Esophagus squamous epithelium (tissue), 5 donors: ENCODE measurements at places on chromosomes 6 and 20.

DNA sequence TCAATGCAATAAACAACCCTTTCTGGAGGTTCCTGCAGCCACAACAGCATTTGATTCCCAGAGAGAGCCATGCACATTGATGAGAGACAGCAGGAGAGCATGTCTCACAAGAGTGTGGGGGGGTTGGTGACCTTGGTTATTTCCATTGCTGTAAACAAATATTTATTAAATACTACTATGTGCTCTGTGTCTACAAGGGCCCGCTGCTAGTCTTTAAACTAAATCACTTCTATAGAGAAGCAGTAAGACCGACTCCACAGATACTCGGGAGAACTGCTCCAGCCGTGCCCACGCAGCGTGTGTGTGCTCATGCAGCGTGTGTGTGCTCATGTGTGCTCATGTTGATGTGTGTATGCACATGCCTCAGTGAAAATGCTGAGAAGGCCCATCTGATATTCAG, 82.7 kb upstream of the TRAF3IP2 start:
- no peak for DNase-seq

DNA sequence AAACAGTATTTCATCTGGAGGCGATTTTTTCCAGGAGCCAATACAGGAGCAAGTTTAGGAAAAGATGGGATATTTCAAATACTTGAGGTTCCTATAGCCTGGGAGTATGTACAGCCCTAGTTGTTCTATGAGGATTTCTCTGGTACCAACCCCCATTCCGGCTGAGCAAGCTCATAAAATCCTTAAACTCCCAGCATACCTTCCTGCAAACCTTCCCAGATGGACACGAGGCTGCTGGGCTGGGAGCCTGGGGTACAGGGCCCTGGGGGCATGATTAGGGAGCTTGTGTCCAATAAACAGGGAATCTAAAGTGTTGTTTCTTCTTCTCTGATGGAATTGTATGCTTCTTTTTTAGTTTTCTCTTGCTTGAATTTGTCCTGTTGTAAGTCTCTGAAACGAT, 1.5 kb downstream of the PRRC2A start:
- DNase-seq: no peak

DNA sequence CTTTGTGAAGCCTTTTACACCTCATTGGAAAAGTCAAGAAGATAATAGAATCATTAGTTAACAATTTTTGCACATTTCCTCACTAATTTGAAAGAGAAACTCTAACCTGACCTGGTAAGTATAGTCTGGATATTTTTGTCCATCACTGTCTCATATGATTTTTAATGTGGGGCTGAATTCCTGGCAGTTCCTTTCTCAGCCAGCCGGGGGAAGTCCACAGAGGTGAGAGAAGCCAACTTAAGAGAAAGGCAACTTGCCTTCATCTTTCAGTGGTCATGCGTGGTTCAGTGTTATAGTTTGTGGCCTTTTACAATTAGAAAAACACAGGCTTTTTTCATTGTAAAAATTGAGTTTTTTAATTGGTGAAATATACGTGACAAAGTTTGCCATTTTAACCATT, 80.6 kb downstream of the CDYL start:
- DNase-seq: no peak

- no peak for DNase-seq
Observed at GRCh38 chr6:12849809-12850198, 133.2 kb downstream of the PHACTR1 start.

- no peak for DNase-seq
Observed at GRCh38 chr6:157172231-157172701, 151.1 kb downstream of the TMEM242 start.

GRCh38 chr6:12962987-12963386, 246.4 kb downstream of the PHACTR1 start:
- no peak for DNase-seq

DNA sequence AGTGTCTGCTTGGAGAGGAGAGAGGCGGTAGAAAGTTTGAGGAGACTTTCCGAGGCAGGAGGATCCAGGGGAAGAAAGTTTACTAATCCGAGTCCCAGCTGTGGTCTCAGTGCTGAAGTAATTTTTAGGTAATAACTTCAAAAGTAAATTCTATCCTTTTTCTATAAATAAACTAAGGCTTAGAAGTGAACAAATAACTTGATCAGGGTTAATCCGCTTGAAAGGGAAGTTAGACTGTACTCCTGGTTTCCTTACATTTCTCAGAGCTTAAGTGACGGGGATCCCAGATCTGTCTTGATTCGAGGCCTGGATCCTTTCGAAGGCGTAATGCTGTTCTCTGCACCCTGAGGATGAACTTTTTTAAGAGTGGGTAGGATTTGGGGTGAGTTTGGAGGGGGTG, 2.6 kb downstream of the STK35 start:
- no peak for DNase-seq

GRCh38 chr6:151057061-151057460, 182.7 kb upstream of the AKAP12 start:
- DNase-seq: no peak

DNA sequence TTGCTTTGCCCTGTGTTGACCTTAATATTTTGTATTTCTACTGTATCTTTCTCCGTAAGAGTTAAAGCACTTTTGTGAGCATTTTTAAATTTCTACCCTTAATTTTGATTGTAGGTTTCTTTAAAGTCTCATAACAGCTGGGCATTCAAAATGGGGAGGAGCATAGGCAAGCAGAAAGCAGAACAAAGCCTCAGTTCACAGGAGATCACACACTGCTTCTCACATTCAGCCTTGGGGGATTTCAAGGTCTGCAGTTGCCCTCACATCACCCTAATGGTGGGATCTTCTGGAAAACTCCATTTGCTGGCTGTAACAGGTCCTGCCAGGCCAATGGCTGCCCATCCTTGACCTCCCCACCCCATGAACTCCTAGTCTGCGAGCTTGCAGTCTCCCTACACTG, 292.9 kb downstream of the PHACTR1 start:
- DNase-seq: no peak

DNA sequence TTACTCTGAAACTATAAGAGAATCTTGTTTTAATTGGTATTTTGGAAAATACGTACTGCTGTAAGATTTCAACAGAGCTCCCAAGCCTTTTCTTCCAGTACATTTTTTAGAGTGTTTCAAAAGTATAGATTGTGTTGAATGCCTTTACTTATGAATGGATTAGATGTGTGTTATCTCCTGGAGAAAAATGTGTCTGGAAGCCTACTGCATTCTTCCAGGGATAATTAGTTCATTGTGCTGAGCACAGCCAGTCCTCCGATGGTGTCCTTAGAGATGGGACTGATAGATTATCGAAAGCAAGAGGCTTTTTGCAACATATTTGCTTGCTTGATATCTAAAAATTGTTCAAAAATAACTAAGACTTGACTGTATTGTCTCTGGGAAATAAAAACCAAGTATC, 114.2 kb downstream of the PLEKHG1 start:
- DNase-seq: no peak

- DNase-seq: no peak
Observed at GRCh38 chr20:15854911-15855310, 718.3 kb downstream of the KIF16B start.

GRCh38 chr20:46400828-46401477, 5.5 kb downstream of the ELMO2 start:
- DNase-seq: no peak

GRCh38 chr6:167325766-167326165, 880 bp downstream of the TTLL2 start:
- DNase-seq: no peak

DNA sequence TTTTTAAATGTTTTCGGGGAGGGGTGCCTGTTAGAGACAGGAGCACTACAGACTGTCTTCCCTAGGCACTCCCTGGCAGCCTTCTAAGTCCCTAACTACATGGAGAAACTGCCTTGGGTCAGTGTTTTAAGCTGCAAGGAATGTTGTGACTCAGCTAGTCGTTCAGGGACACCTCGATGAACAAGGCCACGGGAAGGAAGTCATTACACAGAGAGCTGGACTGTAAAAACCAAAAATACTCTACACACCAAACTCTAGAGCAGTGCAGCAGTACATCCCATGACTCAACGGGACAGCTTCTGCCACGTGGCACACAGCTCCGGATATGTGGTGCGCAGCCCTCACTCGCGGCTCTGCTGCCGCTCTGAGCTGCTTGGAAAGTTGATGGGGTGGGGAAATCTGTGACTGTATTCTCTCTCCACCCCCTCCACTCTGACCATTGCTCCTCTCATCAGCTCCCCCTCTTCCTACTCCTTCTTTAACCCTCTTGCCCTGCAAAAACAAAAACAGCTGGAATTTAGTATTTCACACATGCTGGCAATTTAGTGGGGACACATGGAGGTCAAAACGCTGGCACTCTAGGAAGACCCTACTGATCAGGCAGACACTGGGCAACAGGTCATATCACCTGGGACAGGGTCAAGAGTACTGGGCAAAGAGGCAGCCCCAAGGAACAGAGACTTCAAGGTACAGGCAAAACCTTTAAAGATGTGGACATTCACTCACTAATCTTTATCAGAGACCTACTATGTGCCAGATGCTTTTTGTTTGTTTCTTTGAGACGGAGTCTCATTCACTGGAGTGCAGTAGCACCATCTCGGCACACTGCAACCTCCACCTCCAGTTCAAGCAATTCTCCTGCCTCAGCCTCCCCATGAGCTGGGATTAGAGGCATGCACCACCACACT, 10.9 kb upstream of the LPIN3 start:
- DNase-seq: no peak

- DNase-seq: no peak
Observed at GRCh38 chr6:25450469-25451198, 171.5 kb downstream of the CARMIL1 start.

GRCh38 chr6:50899306-50899870, 80.7 kb downstream of the TFAP2B start:
- no peak for DNase-seq

DNA sequence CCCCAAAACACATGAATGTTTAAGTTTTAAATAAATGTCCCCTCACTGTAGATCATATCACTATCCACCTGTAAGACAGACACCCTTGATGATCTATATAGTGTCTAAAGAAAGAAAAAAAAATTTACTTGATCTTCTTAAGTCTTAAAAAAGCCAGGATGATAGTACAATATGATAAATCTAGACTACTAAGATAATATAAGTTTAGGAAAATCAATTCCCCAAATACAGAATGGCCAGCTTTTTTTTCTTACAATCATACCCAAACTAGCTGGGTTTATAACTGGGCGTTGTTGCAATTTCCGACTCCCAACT, 14.4 kb downstream of the ZNF217 start:
- DNase-seq: no peak

GRCh38 chr6:1153696-1154245, 158.1 kb upstream of the FOXQ1 start:
- DNase-seq: no peak

DNA sequence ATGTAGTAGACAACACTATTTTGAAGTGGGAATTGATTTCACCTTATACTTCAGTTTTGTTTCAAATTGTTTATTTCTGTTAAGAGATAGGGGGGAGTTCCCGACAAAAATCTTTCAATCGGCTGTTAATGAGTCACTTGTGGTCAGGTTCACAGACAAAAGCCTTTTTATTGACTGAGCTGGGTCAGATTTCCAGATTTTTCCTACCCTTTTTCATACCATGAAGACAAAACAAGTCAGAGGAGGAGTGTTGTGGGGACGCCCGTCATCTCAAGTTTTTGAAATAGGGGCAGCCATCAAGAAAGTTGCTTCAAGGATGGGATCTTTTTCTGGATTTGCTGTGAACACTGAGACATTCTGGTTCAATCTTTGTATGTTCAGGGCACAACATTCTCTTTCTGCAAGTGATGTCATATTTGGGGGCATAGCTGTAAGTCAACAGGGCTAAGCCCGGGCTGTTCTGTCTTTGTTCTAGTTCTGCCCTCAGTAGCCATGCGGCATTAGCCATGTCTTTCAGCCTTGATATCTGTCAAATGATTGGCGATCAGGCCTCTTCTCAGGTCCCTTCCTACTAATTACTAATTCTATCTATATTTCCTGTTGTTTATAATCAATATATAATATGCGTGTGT, 496.0 kb upstream of the MARCKS start:
- no peak for DNase-seq

DNA sequence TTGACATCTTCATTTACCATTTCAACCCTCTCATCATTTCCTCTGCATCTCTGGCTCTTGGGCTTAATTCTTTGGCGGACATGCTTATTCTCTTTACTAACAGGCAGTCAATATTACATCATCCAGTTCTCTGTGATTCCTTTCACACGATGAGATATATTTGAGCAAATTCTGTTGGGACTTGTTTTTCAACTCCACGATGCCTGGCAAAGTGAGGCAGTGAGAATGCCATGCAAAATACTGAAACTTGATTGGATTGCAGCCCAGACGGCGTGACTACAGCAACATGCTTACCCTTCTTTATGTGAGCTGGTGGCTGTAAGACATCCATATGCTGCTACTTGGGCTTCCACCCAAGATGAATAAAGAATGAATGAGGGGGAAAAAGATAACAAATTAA, 101.7 kb upstream of the SPACA1 start:
- no peak for DNase-seq
